ENCODE measurements at places on chromosomes 13 and 19. TPM values are rescaled to one million over a fixed set of nuclear protein-coding genes. Genes with fewer than 3 reads are reported as not detected.

The RGCC gene
- polyA plus RNA-seq, result 6.8 TPM

The SPTBN4 gene
- polyA plus RNA-seq, result not detected

The CYP2A7 gene
- polyA plus RNA-seq, result not detected

The CEACAM8 gene
- polyA plus RNA-seq, result not detected

The ZNF430 gene
- 69.8 TPM for polyA plus RNA-seq

The PGLYRP2 gene
- not detected for polyA plus RNA-seq

The C1QTNF9 gene
- not detected for polyA plus RNA-seq

The ADM5 gene
- 0.65 TPM for polyA plus RNA-seq

The ZNF575 gene
- 2.9 TPM for polyA plus RNA-seq

The ZNF66 gene
- 6.1 TPM for polyA plus RNA-seq

The GPR18 gene
- polyA plus RNA-seq, result 58.6 TPM
